M059J (cell line): ENCODE measurements at places on chromosomes 5 and 9. TPM values are rescaled to one million over a fixed set of nuclear protein-coding genes. Genes with fewer than 3 reads are reported as not detected.

Gene SVEP1
- 1.2 and 1.5 TPM in 2 replicates for total RNA-seq

Gene ANGPTL2
- 11.5 and 15.8 TPM in 2 replicates for total RNA-seq

Gene PCSK1
- 1.5 and 3.1 TPM in 2 replicates for total RNA-seq

Gene WNT8A
- total RNA-seq = 0.12 and 0.54 TPM in 2 replicates

Gene PCDHGB5
- total RNA-seq = not detected in 2 replicates

Gene FABP6
- total RNA-seq = 1.0 and 3.0 TPM in 2 replicates

Gene PCDHGA9
- total RNA-seq = 0.02 and 0.17 TPM in 2 replicates

Gene GRM6
- not detected in 2 replicates for total RNA-seq

Gene EQTN
- total RNA-seq = not detected in 2 replicates

Gene IFNA2
- not detected in 2 replicates for total RNA-seq

Gene GFRA3
- not detected in 2 replicates for total RNA-seq

Gene VPS13A
- 4.4 and 8.5 TPM in 2 replicates for total RNA-seq

GRCh38 chr9:14941501-14942405 lies 31.5 kb upstream of the FREM1 start:
- DNase-seq = no peak

- DNase-seq = no peak
Measured at GRCh38 chr5:136164226-136164625, 28.7 kb downstream of the SMIM32 start.

- DNase-seq = no peak
Measured at GRCh38 chr9:137199411-137200121, 975 bp downstream of the TPRN start.

GRCh38 chr5:147037515-147038205 lies 159.1 kb upstream of the PPP2R2B start:
- DNase-seq = peak; percentile 82

DNA sequence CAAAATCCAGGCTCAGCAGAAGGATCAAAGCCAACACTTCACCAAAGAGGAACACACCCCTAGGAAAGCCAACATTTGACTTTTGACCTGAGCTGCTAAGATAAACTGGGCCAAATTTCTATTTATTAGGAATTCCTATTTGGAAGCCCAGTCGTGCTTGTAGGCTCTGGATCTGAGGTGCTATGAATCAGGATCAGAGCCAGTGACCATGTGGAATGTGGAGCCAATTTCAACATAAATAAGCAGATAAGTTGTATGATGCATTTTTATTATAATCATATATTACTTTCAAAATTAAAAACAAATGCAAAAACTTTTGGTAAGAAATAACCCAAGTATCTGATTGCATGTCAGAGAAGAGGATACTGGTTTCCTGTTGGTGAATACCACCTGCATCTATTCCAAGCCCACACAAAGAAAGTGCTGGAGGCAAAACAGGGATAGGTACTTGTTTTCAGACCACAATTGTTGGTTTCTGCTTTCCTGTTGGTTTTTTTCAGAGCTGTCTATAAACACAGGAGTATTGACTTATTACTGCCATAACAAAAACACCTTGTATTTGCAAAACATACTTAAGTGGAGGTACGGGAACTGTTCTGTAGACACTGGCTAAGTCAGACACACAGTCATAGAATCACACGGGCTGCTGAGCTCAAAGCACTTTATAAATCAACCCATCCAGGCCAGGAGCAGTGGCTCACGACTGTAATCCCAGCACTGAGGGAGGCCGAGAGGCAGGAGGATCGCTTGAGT lies 52.8 kb downstream of the ARL15 start:
- peak; percentile 54 for DNase-seq

DNA sequence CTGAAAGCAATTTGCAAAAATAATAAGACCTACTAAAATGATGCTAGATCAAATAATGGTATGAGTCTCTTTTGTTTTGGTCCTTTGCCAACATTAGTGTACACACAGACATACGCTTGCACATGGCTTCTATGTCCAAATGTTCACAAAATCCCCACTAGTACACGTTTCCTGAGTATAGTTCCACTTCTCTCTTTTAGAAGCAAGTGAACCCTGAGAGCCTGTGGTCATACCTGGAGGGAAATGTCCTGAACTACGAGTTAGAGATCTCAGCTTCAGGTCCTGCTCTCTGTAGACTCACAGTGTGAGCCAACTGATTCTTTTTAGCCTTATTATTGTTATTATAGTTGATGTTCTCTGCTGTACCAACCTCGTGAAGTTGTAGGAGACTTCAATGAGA lies 47.3 kb upstream of the ACTBL2 start:
- DNase-seq = no peak

- peak; percentile 13 for DNase-seq
Measured at GRCh38 chr5:146528236-146528635, 12.2 kb upstream of the GPR151 start.

DNA sequence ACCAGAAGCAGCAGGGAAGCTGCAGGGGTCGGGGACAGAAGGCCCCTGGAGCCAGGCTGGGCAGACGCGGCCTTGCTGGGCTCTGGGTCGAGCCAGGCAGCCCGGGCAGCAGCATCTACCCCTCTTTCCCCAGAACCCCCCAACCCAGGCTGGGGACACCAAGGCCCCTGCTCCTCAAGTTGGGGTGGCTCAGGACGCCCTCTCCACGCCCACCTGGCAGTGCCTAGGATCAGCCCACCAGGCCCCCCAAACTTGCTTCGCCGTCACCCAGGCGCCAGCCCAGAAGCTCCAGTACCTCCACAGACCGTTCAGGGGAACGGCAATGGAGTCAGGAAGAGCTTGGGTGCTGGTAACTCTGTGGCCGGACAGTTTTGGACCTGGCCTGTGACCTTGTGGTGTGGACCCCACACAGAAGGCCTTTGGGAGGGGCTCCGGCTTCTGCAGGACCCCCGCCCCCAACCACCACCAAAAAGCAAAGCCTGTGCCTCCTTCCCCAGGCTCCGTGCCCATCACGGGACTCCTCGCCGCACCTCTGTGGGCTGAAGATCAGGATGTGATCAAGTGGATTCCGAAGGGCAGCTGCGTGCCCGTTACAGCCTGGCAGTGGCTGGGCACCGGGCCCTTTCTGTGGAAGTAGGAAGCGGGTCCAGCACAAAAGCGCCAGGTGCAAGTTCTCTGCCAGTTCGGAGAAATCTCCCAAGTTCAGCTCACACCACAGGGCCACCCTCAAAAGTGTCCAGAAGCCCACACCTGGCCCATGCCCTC lies 2.1 kb downstream of the SLC12A7 start:
- no peak for DNase-seq

- DNase-seq = peak; percentile 31
Measured at GRCh38 chr9:72753266-72753893, 199.5 kb downstream of the ALDH1A1 start.

GRCh38 chr5:74122979-74123590 lies 497.1 kb downstream of the ARHGEF28 start:
- DNase-seq = no peak

- DNase-seq = no peak
Measured at GRCh38 chr9:130849356-130849755, 14.3 kb downstream of the ABL1 start.

DNA sequence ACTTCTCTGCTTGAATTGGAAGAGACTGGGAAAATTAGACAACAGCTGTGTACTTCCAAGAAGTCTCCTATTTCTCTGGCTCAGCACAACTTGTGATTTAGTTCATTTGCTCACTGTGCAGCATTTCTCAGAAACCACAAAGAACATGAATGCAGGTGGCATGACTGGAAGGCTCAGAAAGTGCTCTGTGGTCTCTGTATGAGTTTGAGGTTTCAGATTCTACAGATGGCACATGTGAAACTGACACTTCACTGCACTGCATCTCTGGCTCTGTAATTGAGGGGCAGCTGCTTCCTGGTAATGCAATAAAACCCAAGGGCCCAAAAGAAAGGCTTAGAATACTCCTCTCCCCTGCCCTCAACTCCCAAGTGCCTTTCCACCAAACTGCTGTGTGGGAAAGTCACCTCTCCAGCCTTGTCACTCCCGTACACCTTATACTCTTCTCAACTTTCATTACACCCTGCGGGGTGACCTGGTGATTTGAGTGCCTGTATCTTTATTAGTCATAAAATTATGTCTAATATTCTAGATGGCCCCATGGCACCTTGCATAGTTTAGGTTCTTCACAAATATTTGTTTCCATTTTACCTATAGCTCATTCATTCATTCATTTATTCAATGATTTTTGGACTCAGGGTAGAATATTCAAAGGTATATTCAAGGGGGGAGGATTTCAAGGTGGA lies 82.5 kb downstream of the ESM1 start:
- peak; percentile 61 for DNase-seq

- DNase-seq = no peak
Measured at GRCh38 chr9:84218322-84218721, 122.2 kb downstream of the SLC28A3 start.

- no peak for DNase-seq
Measured at GRCh38 chr5:140587495-140587894, 22.9 kb downstream of the SLC35A4 start.

DNA sequence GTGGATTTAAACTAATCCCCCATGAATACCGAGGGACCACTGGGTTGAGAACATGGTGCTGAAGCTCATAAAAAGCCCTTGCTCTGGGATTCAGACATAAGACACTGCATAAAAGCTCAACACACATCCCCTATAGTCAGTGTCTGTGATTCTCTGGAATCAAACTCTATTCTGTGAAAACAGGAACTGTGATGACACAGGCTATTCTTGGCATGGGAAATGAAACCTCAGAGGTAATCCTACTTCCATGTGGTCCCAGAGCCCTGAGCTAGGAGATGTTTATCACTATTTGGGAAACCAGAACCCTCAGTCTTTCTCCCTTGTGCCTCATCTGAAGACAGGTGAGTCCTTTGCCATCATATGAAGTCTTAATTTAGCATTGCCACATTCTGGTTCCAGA lies 135.4 kb upstream of the PRSS3 start:
- no peak for DNase-seq

GRCh38 chr9:82081496-82081895 lies 92.9 kb downstream of the SPATA31D1 start:
- no peak for DNase-seq

DNA sequence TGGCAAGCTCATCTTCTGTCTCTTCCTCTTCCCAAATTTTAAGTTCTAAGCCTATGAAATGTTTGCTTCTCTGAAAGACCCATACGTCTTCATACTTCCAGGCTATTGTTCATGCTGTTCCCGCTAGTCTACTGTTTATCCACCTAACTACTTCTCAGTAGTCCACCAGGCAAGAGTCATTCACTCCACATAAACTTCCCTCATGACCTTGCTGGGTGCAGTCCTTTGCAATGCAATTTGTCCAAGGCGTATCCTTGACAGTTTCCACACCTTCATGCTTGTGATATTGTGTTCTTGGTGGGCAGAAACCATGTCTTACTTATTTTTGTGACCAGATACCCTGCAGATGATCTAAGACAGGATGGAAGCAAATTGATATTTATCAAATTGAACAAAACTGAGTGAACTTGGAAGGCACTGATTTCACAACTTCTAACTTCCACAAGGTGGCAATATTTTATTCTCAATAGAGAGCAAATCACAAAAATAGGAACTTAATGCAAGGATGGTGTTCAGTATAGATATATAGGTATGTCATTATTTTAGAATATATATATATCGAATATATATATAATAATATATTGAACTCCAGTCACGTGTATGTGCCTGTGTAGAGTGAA lies 30.3 kb downstream of the TYRP1 start:
- peak; percentile 28 for DNase-seq

- peak; percentile 50 for DNase-seq
Measured at GRCh38 chr5:95530416-95530815, 24.4 kb downstream of the SKIC3 start.

DNA sequence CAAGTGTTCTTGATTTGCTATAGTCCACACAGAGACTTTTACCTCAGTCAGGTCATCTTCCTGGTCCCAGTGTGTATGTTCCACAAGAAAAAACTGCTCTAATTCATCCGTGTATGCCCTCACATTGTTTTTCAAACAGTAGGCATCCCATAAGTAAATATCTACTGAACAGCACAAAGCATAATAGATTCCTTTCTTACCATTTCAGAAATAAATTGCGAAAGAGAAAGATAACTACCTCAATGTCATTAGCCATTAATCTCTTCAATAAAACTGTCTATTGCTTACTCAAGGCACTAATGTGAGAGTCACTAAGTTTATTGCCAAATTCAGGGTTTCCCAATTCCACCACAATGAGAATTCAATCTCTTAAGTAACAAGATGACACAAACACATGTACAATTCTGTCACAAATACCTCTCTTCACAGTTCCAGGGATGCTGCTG lies 9.6 kb downstream of the FBXW2 start:
- DNase-seq = peak; percentile 55

GRCh38 chr5:102090770-102091169 lies 205.3 kb downstream of the SLCO4C1 start:
- peak; percentile 26 for DNase-seq

DNA sequence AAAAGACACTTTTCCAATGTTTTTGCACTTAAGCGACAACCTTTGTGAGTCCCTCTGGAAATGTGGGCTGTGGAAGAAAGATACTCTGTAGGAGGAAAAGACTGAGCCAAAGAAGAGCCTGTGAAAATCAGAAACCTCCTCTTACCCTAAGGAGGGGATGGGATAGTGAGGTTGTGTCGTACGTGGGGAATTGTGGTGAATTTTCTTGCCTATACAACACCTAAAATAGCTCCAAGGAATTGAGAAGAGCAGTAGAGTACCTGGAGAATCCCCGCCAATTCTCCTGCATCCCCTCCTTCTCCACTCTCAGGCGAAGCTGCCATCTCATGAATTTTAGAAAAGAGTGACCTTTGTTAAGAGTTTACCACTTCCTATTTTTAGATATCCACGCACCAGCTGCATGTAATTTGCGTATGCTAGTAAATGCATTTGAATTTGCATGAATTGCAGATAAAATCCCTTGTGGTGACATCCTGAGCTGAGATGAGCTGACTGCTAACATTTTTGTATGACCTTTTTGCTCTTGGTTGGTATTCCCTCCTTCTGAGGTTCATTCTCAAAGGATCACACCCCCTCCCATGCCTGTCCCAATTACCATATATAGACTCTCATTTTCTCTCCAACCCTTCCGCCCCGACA lies 147.2 kb downstream of the PCSK5 start:
- DNase-seq = no peak

DNA sequence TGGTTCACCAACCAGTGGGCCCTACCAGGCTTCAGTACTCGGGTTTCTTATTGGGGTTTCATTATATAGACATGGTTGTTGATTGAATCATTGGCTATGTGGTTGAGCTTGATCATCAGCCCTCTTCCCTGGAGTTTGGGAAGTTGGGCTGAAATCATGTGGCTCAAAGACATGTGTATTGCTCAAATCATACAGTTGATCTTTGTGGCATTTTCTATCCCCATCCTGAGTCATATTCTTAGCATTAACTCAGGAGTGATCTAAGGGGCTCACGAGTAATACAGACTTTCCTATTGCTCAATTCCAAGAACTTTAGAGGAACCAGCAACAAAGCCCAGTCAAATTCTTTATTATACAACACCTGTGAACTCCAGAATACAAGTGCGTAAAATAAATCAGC lies 66.2 kb downstream of the SMC5 start:
- DNase-seq = peak; percentile 47

GRCh38 chr9:33248606-33249005 lies 8.6 kb downstream of the SPINK4 start:
- no peak for DNase-seq
